GM04504 (cell line): ENCODE measurements at places on chromosomes 4 and X.

- DNase-seq = no peak
Measured at GRCh38 chr4:180234730-180235129, 2008.5 kb upstream of the TENM3 start.

DNA sequence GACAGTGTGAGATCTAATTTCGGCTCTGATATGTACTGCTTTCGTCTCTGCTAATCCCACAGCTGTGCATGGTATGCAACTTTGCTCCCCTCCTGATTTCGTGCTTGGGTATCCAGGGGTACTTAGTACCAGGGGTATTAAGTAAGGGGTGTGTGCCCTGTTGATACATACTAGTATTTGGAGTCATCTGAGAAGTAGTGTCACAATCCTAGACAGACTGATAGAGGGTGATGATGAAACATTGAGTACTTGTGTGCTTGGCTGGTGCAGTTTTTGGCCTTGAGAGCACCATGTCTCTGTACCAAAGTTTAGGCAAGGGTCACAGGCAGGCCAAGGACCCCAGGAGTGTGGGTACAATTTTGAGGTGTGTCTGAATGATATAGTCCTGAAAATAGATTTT is 10.9 kb downstream of the GPAT3 start:
- no peak for DNase-seq

- no peak for DNase-seq
Measured at GRCh38 chrX:136251041-136251991, at the start of gene MAP7D3. MAP7D3 (minus strand) TSS chrX:136251400; CDS start chrX:136251358, 42 bp downstream.

DNA sequence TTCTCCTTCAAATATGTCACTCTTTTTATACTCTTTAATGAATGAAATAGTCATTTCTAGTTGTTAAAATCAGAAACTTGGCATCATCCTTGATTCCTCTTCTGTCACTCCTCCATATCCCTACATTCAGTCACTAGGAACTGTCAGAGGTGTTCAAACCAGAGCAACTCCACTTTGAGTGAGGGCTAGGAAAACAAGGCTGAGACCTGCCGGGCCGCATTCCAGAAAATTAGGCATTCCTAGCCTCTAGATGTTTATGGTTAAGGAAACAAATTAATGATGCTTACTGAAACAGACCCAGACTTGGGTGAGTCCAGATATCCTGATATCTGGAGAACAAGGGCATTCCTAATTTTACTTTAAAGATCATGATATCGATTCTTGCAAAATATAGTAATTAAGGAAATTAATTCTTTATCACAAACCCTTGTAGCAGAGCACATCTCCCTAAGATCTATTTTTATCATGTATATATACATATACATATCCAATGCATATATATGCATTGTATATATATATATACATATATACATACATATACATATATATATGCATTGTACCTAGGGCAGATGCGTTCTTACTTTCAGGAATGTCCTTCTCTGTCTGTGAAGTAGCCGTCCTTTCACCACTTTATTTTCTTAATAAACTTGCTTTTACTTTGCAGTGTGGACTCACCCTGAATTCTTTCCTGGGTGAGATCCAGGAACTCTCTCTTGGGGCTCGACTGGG is 98.4 kb upstream of the GC start:
- no peak for DNase-seq

- DNase-seq = no peak
Measured at GRCh38 chr4:73139245-73139644, 69.7 kb upstream of the COX18 start.

DNA sequence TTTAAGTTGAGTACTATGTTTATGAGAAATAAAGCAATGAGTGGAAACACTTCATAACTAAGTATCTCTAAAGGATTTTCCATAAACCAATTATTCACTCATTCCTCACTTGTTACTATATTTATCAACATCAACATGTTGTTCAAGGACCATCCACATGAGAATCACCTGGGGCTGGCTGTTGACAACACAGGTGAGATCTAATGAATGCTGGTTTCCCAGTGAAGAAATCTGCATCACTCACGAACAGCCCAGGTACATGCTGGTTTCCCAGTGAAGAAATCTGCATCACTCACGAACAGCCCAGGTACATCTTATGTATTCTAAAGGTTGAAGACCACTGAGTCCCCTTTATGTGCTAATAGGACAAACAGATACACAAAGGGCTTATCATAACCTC is 32.5 kb downstream of the TSPAN5 start:
- no peak for DNase-seq

DNA sequence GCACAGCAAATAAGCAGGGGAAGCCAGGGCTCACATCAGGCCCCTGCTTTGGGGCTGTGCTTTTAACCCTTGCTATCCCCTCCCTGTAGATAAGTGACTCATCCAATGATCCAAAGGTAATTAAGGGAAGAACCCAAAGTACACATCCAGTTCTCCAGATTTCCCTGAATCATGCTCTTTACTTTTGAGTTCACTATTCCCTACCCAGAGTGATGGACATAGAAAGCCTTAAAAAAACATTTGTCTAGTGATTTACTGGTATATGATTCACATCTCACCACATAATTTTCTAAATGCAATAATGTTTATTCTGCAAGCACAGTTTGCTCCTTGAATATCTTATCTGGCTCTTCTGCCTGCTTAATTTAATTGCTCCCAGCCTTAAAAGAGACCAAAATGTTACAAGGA is 136.2 kb downstream of the PPP3CA start:
- DNase-seq = no peak

DNA sequence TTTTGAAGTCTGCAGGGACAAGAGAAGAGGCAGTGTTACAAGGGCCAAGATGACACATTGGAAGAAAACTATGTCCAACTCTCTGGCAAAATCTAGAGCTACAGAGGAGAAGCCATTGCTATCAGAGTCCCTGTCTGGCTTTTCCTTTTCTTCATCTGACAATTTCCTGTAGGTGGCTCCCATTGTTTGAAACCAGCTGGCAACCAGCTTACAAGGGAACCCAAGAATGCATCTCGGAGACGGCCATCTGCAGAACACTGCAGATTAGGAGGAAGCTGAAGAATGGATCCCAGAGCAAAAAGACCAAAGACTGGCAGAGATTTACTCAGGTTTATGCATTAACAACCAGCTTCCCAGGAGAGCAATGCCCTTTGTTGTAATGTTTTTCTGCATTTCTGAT is 216.2 kb upstream of the CTSO start:
- DNase-seq = no peak

GRCh38 chr4:116374815-116375214 is 710.6 kb downstream of the TRAM1L1 start:
- no peak for DNase-seq

GRCh38 chr4:8229331-8229975 is 30.4 kb downstream of the SH3TC1 start:
- no peak for DNase-seq

DNA sequence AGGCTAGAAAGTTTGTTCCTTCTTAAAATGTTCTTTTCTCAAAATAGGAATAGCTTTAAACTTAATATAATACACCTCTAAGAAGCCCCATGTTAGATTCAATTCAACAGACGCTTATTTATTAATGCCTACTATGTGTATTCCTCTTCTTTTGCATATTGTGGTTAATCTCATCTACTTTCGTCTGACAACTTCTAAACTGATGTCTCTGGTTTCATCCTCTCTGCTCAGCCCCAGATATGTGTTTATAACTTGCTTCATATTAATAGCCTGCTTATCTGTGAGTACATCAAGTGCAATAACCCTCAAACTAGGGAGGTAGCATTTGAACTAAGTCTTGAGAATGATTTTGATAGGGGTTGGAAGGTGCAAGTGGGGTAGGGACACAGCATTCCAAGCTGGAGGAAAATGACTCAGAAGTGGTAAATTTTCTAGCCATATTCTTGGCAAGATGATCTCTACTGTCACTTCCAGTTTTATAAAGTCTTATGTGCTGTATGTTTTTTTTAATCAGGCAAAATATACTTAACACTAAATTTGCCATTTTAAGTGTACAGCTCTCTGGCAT is 37.0 kb downstream of the STK26 start:
- no peak for DNase-seq

GRCh38 chr4:55410431-55410830 is 14.7 kb downstream of the TMEM165 start:
- DNase-seq = no peak

GRCh38 chr4:114389070-114389685 is 209.4 kb upstream of the UGT8 start:
- DNase-seq = no peak

DNA sequence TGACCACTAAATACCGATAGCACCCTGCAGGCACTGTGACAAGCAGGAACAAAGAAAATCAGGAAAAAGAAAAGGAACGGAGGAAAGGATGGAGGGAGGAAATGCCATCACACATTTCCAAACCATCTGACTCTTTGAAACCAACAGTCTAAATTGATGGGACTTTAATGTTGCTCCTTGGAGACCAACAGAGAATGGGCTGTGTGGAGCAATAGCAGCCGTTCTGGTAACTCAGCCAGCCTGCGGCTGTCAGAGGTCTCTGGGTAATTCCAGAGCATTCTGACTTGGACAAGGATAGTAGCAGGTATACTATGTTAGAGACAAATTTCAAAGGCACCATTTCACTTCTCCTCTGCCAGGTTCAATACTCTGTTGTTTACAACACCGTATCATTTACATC is 18.0 kb downstream of the PARM1 start:
- DNase-seq = no peak

DNA sequence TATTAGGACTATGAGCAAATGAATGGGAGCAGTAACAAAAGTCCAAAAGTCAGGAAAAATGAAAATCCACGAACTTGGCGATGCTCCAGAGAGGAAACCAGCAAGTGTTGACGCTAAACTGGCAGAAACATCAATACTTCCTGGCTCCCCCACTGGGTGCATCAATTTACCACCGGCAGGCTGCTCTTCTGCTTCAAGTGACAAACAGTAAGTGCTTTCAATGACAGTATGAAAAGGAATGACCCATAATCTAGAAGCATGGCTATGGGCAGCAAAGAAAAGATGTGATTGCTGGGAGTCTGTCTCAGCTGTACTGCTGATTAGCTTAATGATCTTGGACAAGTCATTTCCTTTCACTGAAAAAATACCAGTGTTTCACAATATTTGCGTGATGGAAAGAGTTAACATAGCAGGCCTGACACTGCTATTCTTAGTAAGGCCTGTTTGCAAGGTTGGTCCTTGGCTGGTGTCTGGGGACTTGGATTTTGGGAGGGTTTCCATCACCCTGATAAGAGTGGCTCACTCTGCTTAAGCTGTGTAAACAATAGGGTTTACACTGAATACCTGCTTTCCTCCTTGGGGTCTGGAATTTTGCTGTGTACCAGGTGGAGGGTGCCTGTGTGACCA is 8.7 kb downstream of the ATP11C start:
- no peak for DNase-seq

DNA sequence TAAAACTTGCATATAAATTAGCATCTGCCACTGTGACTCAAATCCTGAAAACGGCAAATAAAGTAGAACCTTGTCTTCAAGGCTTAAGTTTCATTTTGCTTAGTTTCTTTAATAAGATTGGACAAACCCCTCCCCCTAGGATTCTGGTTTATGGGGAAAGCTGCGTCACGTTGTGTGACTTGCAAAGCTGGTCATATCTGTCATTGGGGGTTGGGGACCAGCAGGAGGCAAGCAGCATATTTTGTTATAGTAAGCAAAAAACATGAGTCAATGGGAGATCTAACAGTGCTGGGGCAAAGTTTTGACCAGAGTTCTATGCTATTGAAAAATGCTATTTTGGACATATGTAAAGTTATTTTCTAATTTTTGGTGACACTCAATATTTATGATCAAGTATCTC is 407.3 kb downstream of the PCDH18 start:
- peak; percentile 58 for DNase-seq

DNA sequence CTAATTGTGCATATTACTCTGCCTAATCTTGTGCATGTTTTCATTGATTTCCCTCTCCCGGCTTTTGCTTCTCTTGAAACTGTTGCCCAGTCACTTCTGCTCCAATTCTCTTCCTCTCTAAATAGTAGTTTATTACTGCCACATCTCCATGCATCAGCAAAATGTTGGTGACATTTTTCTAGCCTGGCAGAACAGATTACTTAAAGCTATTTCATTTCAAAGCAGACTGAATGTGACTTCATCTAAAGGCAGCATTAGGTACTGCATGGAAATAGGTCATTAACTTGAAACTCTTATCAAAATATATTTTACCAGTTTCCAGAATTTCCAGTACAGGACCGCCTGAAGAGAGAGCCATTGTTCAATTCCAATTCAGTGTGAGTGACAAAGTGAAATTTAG is 52.4 kb downstream of the HPGDS start:
- DNase-seq = no peak

GRCh38 chr4:173486714-173487392 is 43.2 kb downstream of the HAND2 start:
- DNase-seq = no peak

DNA sequence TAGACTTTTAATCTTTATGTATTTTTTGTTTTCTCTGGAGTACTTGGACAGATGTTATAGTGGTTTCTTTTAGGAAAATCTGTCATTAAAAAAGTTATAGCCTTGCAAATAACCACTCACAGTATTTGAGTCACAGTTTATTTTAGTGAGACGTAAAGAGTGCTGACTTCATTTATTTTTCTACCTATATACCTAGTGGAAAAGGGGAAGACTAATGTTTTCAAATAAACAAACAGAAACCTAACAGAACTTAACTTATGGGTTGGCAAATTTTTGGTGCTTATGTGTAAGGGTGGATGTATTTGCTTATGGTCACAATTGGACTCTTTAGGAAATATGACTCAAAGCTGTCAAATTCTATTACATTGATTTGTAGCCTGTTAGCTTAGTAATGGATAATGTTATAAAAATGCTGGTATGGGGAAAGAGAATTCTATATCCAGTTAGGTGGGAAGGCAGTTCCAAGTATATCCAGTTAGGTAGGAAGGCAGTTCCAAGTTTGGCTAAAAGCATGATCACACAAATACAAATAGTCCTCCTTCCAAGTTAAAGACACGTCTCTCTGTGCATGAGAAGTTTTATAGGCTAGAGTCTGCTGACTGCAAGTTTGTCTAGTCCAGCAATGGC is 61.9 kb downstream of the SLC9A6 start:
- DNase-seq = no peak

DNA sequence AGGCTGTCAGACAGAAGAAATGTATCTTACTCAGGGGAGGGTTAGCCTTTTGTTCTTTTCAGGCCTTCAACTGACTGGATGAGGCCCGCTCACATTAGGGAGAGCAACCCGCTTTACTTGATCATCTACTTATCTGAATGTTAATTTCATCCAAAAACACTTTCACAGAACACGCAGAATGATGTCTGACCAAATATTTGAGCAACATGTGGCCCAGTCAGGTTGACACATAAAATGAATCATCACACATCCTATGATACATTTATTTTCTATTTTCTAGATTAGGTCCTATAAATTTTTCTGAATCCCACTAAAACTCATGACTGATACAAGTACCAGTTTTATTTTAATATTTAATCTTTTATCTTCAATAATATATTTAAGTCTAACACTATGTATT is 260.3 kb downstream of the IL15 start:
- no peak for DNase-seq

DNA sequence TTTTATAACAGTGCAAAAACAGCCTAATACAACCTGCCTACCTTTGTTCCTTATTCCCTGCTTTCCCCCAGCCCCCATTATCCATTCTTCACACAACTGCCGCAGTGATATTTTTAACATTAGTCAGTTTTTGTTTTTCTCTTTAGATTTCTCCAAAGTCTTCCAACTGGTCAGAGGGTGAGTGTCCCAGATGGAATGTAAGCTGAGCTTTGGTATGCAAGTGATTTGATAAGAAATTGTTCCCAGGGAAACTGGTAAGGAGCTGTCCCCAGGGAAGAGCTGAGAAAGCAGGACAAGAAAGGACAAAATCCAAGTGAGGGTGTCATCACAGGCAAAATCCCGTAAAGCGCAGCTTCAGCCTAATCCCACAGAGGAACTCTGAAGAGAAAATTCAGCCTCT is 475.5 kb upstream of the ADGRL3 start:
- peak; percentile 80 for DNase-seq
